A549 treated with dexamethasone at 1 μM for 4 hours (cell line): ENCODE measurements at places on chromosomes 11 and 22. TPM values are rescaled to one million over a fixed set of nuclear protein-coding genes. Genes with fewer than 3 reads are reported as not detected.

OR5W2 gene
- not detected in 5 replicates for total RNA-seq

JAM3 gene
- total RNA-seq = 3.2 to 5.1 TPM (median 4.1 TPM) in 5 replicates

SPTBN2 gene
- total RNA-seq = 6.7 to 10.6 TPM (median 9.9 TPM) in 5 replicates

FGF4 gene
- 0.03 to 0.09 TPM (median 0.04 TPM) in 3 of 5 replicates, not detected in the others for total RNA-seq

SLC5A4 gene
- total RNA-seq = not detected in 5 replicates

OTOG gene
- total RNA-seq = not detected in 5 replicates

SULT4A1 gene
- total RNA-seq = 0.07 TPM in 1 of 5 replicates, not detected in the others

OR2AG2 gene
- 0.05 to 0.08 TPM (median 0.05 TPM) in 3 of 5 replicates, not detected in the others for total RNA-seq

RPL27A gene
- total RNA-seq = 2,410 to 2,744 TPM (median 2,494 TPM) in 5 replicates

XNDC1N gene
- total RNA-seq = 2.5 to 4.3 TPM (median 3.2 TPM) in 5 replicates

RHOG gene
- total RNA-seq = 95.1 to 115 TPM (median 111 TPM) in 5 replicates

PPARA gene
- total RNA-seq = 1.3 to 2.5 TPM (median 1.5 TPM) in 5 replicates

TMEM151A gene
- 2.0 to 3.8 TPM (median 3.5 TPM) in 5 replicates for total RNA-seq

OR4A16 gene
- total RNA-seq = not detected in 5 replicates

COX8A gene
- total RNA-seq = 698 to 891 TPM (median 802 TPM) in 5 replicates

MPZL2 gene
- total RNA-seq = 0.06 TPM in 1 of 5 replicates, not detected in the others

TSKU gene
- total RNA-seq = 92.0 to 158 TPM (median 140 TPM) in 5 replicates

DCDC1 gene
- 0.38 to 0.77 TPM (median 0.59 TPM) in 5 replicates for total RNA-seq

C11orf65 gene
- total RNA-seq = 0.13 to 0.31 TPM (median 0.26 TPM) in 5 replicates

LRRC74B gene
- total RNA-seq = 0.08 TPM in 1 of 5 replicates, not detected in the others

SCARF2 gene
- 0.73 to 1.2 TPM (median 0.82 TPM) in 5 replicates for total RNA-seq

PKNOX2 gene
- total RNA-seq = 0.05 TPM in 1 of 5 replicates, not detected in the others

DDI1 gene
- not detected in 5 replicates for total RNA-seq

DRAP1 gene
- 168 to 287 TPM (median 230 TPM) in 5 replicates for total RNA-seq

MMP12 gene
- total RNA-seq = 0.04 to 0.12 TPM (median 0.08 TPM) in 4 of 5 replicates, not detected in the other

OR8G1 gene
- not detected in 5 replicates for total RNA-seq

MS4A4A gene
- not detected in 5 replicates for total RNA-seq

ACRV1 gene
- total RNA-seq = 0.13 TPM in 1 of 5 replicates, not detected in the others

CFAP300 gene
- total RNA-seq = 5.0 to 7.0 TPM (median 5.6 TPM) in 5 replicates

HPS5 gene
- total RNA-seq = 14.9 to 16.9 TPM (median 16.1 TPM) in 5 replicates

NOX4 gene
- 0.17 TPM in 1 of 5 replicates, not detected in the others for total RNA-seq

A4GALT gene
- total RNA-seq = 17.7 to 27.9 TPM (median 27.3 TPM) in 5 replicates

ZC3H12C gene
- 5.8 to 13.3 TPM (median 10.5 TPM) in 5 replicates for total RNA-seq

FAM83F gene
- total RNA-seq = 0.01 TPM in 1 of 5 replicates, not detected in the others

DSCAML1 gene
- 0.08 to 0.53 TPM (median 0.30 TPM) in 5 replicates for total RNA-seq

FGF3 gene
- not detected in 5 replicates for total RNA-seq

SEPTIN3 gene
- 0.97 to 1.5 TPM (median 1.2 TPM) in 5 replicates for total RNA-seq
